ENCODE measurements at places on chromosomes 13 and 19.

DNA sequence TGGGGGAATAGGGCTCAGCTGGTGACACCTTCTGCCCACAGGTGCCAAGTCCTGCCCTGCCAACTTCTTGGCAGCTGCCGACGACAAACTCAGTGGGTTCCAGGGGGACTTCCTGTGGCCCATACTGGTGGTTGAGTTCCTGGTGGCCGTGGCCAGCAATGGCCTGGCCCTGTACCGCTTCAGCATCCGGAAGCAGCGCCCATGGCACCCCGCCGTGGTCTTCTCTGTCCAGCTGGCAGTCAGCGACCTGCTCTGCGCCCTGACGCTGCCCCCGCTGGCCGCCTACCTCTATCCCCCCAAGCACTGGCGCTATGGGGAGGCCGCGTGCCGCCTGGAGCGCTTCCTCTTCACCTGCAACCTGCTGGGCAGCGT is 2.1 kb downstream of the P2RY11 start:
- DNase-seq: no peak

DNA sequence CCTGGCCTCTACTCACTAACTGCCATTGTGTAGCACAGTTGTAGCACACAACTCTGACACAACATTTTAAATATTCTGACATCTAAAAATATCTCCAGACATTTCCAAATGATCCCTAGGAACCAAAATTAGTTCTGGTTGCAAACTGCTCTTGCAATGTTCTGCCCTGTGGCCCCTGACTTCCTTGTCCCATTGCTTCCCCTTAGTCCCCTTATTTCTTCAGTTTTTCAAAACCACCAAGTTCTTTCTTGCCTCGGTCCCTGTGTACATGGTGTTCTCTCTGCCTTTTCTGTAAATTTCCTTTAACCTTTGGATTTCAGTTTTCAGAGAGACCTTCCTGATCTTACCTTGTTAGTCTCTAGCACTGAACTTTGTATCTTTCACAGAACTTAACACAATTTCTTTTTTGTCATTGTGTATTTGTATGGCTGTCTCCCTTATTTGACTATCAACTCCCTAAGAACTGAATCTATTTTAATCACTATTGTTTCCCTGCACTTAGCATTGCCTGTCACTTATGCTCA is 87.6 kb upstream of the MLNR start:
- DNase-seq: no peak

DNA sequence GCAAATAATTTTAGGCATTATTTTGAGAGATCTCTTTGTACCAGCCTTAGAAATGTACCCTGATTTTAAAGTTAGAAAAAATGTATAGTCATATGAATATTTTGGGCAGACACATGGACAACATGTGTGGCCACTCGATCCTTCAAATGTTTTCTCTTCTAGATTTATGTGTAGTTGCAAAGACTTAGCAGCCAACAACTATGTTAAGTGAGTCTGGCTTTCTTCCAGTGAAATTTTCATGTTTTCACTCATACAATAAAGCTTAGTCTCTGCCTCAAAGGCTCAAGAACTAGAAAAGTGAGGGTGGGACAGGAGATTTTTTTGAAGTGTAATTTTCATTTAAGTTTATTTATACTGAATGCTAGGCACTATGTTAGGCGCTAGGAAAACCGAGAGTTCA is 207.7 kb upstream of the DACH1 start:
- no peak for DNase-seq

- no peak for DNase-seq
Observed at GRCh38 chr13:111659219-111659775, 338.9 kb downstream of the TEX29 start.

DNA sequence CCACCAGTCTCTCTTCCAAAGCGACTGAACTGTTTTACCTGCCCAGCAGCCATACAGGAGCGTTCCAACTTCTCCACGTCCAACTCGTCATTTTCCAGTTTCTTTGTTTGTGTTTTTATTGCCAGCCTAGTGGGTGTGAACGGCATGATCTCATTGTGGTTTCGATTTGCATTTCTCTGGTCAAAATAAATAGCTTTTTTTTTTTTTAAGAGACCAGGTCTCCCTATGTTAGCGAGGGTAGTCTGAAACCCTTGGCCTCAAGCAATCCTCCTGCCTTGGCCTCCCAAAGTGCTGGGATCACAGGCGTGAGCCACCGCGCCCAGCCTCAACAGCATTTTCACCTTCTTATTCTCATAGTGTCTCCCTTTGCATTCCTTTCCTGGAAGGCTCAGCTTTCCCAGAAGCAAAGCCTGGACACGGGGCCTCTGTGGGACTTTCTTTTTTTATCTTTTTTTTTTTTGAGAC is 4.2 kb upstream of the JSRP1 start:
- no peak for DNase-seq

DNA sequence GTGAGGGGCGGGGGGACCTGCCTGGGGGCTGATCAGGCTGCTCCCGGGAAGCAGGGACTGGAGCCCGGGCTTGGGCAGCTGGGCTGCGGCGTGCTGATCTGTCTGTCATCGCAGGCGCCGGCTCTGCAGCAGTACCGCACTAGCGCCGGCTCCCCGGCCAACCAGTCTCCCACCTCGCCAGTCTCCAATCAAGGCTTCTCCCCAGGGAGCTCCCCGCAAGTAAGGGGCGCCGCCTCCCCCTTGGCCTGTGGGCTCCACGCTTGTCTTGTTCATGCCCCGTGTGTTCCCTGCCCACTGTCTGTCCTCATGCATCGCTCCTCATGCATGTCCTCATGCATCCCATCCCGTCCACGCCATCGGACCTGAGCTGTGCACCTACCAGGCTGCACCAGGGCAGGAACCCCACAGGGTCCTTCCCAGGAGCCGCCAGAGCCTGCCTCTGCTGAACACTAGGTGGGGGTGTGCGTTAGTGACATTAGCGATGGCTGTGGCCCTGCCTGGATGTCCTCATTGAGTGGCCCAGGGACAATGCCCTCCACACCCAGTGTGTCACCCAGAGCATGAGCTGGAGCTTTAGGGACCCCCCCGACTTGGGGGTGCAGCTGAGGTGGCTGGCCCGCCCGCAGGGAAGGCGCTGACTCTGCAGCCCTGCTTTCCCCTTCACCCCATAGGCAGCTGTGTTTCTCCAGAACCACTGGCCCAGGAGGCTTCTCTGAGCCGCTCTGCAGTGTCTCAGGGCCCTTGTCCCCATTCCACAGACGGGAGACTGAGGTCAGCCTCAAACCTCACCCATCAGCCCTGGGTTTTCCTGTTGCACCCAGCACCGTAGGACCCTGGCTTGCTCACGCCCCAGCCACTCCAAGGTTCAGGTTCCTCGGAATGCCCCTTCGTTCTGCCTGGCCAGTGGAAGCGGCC is 19.5 kb downstream of the COMP start:
- no peak for DNase-seq

- DNase-seq: no peak
Observed at GRCh38 chr13:113493315-113493951, 2.9 kb upstream of the DCUN1D2 start.

Data from GM19239 (cell line).